Omental fat pad (tissue), 4 donors: ENCODE measurements at places on chromosomes 5 and 9. TPM values are rescaled to one million over a fixed set of nuclear protein-coding genes. Genes with fewer than 3 reads are reported as not detected.

Gene IFNA10
- not detected for total RNA-seq

Gene FCN1
- 1.3 TPM for total RNA-seq

DNA sequence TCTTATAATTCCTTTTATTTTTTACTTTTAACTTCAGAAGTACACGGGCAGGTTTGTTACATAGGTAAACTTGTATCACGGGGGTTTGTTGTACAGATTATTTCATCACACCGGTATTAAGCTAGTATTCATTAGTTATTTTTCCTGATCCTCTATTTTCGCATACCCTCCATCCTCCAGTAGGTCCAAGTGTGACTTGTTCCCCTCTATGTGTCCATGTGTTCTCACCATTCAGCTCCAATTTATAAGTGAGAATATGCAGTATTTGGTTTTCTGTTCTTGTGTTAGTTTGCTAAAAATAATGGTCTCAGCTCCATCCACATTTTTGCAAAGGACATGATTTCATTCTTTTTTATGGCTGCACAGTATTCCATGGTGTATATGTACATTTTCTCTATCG is 43.1 kb upstream of the IFNE start:
- no peak for DNase-seq

- DNase-seq: no peak
These were observed 20.0 kb downstream of the APC start for GRCh38 chr5:112757468-112758208.
